Natural killer cell treated with Interleukin-12 subunit alpha and Interleukin-12 subunit beta and Interleukin-15 and Interleukin-18, amount 100 ng/mL, for 72 hours (primary cell): ENCODE measurements at places on chromosomes 13 and 19. TPM values are rescaled to one million over a fixed set of nuclear protein-coding genes. Genes with fewer than 3 reads are reported as not detected.

Gene PRX
- 0.48 TPM for total RNA-seq

DNA sequence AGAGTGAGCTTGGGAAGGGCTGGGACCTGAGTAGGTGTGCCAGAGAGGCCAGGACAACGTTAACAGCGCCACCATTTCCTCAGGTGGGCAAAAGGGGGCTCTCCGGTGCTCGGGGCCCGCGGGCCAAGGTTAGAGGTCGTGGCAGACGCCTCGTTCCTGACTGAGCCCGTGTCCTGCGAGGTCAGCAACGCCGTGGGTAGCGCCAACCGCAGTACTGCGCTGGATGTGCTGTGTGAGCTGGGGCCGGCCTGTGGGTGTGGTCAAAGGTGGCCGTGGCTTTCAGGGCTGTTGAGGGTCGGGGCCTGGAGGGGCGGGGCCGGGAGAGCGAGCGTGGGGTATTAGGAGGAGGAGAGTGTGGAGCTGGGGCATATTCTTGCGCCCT lies 3.7 kb downstream of the KIRREL2 start:
- H3K27ac ChIP-seq: no peak overlapping the region
- no peak overlapping the region for H3K4me3 ChIP-seq
- H3K4me1 ChIP-seq: peaks cover 10% of the 10 kb centered on the region
- no peak for DNase-seq
- H3K27me3 ChIP-seq: peaks cover 43% of the 10 kb centered on the region

Gene ZSCAN4
- not detected for total RNA-seq

DNA sequence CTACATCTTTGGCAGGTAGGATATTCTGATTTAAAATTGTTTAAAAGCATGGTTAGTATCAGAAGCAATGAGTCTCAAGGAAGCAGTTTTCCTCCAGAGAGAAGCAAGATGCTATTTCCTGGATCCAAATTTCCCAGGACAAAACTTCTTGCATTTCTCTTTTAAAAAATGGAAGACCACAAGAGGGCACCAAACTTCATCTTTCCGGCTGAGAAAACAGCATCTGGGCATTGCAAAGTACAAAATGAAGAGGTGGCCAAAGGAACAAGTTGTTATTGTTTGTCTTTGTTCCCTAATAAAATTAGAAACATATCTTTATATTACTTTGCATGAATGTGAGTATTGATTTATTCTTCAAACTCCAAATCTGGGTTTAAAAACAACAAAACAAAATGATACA lies 60.0 kb upstream of the LRCH1 start:
- DNase-seq: no peak
- no peak overlapping the region for H3K4me3 ChIP-seq
- H3K27ac ChIP-seq: no peak overlapping the region
- H3K4me1 ChIP-seq: no peaks in the 10 kb centered on the region
